ENCODE measurements at places on chromosomes 16 and 17.

DNA sequence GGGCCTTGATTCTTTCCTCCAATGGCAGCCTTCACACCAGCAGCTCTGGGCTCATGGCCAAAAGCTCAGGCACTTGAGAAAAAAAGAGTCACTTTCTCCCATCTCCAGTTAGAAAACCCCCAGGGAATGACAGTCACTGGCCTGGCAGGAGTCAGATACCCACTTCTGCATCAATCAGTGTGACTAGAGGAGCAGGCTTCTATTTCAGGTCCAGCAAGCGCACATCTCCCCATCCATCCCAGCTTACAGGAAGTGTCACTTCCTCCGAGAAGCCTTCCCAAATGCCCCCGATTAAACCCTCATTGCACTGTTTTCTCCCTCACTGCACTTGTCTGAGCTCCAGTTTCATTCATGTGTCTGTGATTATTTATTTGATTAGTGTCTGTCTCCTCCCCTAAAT, 30.4 kb upstream of the CCL1 start:
- DNase-seq = no peak

GRCh38 chr17:57905875-57906455, 49.2 kb downstream of the CUEDC1 start:
- no peak for DNase-seq

DNA sequence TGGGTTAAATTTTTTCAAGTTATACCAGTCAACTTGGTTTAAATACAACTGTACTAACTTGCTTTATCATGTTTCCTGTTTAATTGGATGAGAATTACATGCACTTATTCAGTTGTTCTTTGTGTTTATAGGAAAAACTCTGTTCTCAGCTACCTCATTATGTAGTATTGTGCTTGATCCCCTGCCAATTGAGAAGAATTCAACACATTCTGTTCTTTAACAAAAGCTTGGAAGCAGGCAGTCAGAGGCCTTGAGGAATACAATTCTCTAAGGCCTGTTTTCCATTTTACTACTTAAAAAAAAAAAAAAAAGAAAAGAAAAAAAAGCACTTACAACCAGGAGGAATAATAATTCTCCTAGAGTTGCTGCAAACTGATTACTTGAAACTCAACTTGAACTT, 60.6 kb upstream of the CMIP start:
- no peak for DNase-seq

DNA sequence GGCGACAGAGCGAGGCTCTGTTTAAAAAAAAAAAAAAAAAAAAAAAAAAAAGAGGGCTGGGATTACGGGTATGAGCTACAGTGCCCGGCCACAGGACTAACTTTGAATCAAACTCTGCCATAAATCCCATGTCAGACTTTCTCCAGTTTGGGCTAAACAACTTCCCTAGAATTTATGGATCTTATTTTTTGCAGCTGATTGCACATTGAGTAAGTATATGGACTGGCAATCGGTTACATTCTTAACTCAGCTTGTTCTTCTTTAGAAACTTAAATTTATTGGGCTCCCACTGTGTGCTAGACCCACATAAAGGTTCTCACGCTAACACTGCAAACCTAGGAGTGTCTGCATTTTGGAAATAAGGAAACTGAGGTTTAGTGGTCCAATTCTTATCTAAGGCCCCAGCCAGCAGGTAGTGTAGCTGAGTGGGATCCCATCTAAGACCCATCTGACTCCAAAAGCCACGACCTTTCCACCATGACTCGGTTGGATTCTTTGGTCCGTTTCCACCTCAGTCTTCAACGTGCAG, 718 bp upstream of the CBFB start:
- DNase-seq = no peak

GRCh38 chr16:3625911-3626732, 14.7 kb upstream of the SLX4 start:
- no peak for DNase-seq

- DNase-seq = no peak
Measured at GRCh38 chr16:71532366-71532765, 6.1 kb downstream of the CHST4 start.

Measured in fibroblast of skin of right biceps (primary cell).